AG08395 (cell line): ENCODE measurements at places on chromosomes 2 and 18.

GRCh38 chr2:20108655-20109396 is 57.4 kb upstream of the LAPTM4A start:
- DNase-seq, result no peak

- DNase-seq, result no peak
Measured at GRCh38 chr18:79540161-79540903, 139.3 kb upstream of the CTDP1 start.

DNA sequence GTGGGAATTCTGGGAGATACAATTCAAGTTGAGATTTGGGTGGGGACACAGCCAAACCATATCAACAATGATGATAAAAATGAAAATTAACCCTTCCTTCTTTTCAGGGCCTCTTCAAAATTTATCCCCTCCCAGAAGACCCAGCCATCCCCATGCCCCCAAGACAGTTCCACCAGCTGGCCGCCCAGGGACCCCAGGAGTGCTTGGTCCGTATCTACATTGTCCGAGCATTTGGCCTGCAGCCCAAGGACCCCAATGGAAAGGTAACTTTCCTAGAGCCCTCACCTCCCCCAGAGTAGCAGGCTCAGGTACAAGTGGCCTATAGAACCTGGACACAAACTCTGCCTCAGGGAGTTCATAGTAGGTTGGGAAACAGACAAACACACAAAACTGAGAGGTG is 205.4 kb downstream of the DYSF start:
- DNase-seq, result no peak

DNA sequence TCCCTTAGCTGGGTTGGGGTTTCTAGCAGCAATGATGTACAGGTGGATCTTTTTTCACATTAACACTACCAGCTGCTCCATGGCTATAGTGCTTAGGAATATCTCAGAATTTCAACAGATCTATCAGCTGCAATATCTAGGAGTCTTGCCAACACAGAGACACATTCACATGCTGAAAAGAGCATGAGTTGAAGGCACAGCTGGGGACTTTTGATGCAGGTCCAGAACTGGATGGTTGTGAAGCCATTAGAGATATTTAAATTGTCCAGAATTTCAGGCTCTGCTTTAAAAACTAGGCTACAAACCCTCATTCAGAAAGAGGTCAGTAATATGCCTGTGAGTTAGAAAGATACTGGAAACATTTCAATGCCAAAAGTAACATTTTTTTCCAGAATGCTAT is 122.2 kb upstream of the CCDC195 start:
- DNase-seq, result peak; percentile 26

- DNase-seq, result peak; percentile 5
Measured at GRCh38 chr18:34909637-34910364, 131.4 kb upstream of the MAPRE2 start.

DNA sequence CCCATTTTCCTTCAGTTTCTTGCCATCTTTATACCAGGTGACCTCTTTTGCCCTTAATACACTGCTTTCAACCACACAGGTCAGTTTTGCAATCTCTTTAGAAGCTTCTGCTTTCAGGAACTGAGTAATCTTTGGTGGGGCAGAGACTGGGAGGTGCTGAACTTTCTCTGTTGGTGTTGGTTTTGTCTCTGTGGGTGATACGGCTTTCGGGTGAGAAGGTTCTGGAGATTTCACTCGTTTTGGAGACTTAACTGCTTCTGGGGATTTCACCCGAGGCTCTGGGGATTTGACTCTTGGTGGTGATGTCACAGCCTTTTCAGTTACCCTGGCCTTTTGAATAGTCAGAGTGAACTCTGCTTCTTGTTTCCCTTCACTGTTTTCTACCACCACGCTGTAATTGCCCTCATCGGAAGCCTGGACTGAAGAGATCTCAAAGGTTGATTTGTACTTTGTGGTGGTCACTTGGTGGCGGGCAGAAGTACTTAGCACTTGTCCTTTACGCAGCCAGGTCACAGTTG is 50.4 kb downstream of the PLEKHA3 start:
- no peak for DNase-seq

GRCh38 chr2:122078451-122078850 is 323.0 kb downstream of the TSN start:
- DNase-seq, result peak; percentile 7

DNA sequence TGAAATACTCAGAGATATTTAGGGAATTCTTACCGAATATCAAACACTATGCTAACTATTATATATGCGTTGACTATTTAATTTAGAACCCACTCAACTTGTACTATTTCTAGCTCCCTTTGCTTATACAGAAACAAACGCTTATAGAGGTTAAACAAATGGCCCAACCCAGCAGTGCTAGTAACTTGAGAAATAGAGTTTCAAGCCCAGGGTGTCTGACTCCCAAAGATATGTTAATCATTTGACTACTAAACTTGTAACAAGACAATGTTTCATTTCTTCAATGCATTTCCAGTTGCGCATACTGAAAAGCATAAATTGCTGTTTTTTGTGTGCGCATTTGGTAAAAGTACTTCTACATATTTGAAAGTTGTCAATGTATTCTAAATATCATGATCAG is 310.3 kb downstream of the GALNT13 start:
- DNase-seq, result no peak

DNA sequence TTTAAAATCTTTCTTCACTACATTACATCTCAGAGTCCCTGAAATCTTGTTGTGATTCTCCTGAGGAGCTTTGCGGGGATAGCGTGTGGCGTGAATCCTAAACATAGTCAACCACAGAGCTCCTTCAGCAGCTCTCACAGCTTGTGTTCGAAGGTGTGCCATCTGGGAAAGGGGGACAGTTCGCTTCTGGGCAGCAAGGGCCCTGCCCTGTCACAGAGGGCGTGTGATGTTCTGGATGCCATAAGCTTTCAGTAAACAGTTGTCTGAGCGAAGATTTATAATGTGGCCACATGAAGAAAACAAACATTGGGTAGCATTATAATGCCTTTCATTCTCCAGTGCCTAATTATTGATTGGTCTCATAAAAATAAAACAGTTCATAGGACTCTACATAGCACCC is 172.5 kb downstream of the MYO1B start:
- DNase-seq, result no peak

DNA sequence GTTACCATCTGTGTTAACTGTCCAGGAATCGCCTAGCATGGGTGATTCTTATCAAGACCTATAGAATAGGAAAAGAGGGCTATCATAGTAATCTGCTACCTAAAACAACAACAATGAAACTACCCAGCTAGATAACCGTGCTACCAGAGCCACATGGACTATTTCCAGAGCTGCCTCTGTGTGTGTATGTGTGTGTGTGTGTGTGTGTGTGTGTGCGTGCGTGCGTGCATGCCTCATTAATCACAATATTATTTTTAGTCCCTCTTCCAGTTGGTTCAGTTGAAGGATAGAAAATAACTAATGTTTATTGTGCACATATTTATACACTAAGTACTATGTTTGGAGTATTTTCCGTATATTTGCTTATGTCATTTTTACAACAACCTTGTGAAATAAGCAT is 201.1 kb downstream of the SP3 start:
- DNase-seq, result no peak

- no peak for DNase-seq
Measured at GRCh38 chr2:231008131-231008530, 12.2 kb downstream of the SPATA3 start.

DNA sequence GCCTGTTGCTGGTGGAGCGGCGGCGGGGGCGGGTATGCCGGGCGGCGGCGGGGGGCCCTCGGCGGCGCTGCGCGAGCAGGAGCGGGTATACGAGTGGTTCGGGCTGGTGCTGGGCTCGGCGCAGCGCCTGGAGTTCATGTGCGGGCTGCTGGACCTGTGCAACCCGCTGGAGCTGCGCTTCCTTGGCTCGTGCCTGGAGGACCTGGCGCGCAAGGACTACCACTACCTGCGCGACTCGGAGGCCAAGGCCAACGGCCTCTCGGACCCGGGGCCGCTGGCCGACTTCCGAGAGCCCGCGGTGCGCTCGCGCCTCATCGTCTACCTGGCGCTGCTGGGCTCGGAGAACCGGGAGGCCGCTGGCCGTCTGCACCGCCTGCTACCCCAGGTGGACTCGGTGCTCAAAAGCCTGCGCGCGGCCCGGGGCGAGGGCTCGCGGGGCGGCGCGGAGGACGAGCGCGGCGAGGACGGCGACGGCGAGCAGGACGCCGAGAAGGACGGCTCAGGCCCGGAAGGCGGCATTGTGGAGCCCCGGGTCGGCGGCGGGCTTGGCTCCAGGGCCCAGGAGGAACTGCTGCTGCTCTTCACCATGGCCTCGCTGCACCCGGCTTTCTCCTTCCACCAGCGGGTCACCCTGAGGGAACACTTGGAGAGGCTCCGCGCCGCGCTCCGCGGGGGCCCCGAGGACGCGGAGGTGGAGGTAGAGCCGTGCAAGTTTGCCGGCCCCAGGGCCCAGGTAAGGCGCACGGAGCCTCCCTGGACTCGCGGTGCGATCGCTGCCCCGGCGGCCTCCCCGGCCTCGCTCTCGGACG is 1.0 kb downstream of the ZCCHC2 start:
- peak; percentile 24 for DNase-seq

DNA sequence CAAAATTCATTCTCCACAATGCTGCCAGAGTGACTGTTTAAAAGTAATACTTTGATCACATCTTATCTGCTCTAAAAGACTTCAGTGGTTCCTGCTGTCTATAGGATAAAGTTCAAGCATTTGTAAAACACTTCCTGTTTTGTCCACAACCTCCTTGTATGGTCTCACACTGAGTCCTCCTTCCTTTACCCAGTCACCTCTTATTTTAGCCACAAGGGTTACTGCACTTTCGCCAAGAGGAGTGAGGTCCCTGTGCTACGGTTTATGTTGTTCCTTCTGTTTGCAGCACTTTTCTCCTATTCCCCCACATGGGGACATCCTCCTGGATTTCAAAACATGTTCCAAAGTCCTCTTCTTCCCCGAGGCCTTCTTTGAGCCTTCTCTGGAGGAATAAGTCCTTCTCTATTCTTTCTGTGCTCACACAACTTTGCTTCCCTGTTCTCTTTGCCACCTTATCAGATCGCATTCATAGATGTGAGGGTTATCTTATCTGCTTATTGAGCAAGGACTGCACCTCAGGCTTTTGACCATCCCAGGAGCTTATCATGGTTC is 112.2 kb upstream of the NABP1 start:
- DNase-seq, result no peak

DNA sequence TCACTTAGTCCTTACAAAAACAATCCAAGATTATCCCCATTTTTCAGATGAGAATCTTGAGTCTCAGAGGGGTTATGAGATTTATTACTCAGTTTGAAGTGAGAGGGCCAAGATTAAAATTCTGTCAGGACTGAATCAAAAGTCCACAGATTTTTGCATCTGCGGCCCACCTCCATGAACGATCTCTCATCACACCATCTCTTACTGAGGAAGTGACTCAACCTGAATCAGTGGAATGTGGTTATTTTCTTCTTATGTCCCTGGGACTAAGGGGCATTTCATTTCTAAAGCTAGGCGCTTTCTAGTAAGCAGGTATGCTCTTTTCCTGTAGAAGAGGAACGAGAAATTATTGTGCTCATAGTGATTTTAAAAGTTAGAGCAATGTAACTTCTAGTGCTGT is 360.3 kb upstream of the SPHKAP start:
- DNase-seq, result no peak

DNA sequence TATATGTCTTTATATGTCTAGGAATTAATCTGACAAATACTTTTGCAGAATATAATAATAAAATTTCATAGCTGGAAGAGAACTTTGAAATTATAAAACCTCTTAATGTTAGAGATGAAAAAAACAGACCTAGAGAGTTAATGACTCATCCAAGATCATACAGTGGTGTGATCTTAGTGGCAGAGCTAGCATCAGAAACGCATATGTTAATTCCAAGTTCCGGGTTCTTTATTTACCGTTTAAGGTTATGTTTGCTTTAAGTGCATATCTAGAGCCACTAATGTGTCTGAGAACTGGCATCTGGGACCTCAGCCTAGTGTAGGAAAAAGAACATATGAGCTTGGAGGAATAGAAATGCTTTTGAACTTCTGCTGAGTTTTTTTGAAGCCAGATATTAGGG is 24.3 kb downstream of the CERS6 start:
- no peak for DNase-seq

DNA sequence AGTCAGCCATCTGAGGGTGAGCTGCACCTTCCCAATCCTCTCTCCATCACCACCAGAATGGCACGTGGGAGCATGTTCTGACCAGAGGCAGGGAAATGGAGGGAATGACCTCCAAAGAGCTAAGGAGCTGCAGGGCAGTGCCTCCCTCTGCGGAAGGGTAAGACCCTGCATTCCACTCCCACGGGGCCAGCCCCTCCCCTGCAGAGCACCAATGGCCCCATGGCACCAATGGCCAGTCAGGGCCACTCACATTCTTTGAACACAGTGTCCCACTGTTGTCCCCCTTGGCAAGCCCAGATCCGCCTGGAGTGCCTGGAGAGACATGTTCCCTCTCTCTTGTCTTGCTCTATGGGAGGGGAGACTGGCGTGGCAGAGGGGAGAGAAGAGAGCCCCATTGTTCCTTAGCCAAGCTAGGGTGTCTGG is 164.4 kb downstream of the TNS1 start:
- no peak for DNase-seq

DNA sequence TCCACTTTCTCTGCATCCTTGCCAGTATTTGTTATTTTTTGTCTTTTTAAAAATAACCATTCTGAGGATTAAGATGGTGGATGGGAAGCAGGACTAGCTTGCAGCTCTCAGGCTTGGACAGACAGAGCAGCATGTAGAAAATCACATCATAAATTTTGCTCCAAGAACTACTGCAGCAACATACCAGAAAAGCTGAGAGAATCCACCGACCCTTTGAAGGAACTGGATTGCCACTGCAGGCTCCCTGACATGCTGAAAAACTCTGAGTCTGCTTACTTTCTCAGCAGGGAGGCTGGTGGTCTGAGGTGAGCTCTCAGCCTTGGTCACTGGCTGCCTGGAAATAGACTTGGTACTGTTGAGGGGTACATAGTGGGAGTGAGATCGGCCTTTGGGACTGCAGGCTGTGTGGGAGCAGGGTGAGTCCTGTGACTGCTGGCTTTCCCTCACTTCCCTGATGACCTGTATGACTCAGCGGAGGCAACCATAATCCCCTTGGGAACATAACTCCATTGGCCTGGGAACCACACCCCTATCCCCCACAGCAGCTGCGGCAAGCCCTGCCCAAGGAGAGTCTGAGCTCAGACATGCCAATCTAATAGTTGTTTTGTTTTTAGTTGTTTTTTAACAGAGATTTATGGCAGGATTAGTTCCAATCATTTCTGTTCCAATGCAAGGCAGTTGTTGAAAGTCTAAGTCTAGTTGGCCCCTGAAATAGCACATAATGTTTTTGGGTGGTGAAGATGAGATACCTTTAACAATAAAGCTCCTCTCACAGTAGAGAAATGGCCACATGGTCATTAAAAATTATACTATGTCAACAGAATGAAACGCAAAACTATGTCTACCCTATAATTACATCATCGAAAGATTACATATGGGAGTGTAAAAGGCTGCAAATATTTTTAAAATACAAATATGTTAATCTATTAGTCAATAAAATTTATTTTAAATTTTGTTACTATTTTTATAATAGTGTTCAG is 414.2 kb upstream of the CHAC2 start:
- DNase-seq, result no peak
